Adrenal gland (tissue), 19 donors: ENCODE measurements at places on chromosomes 6 and 20.
A peak's percentile ranks its signal among the peaks of the same experiment; 100 is the strongest.

DNA sequence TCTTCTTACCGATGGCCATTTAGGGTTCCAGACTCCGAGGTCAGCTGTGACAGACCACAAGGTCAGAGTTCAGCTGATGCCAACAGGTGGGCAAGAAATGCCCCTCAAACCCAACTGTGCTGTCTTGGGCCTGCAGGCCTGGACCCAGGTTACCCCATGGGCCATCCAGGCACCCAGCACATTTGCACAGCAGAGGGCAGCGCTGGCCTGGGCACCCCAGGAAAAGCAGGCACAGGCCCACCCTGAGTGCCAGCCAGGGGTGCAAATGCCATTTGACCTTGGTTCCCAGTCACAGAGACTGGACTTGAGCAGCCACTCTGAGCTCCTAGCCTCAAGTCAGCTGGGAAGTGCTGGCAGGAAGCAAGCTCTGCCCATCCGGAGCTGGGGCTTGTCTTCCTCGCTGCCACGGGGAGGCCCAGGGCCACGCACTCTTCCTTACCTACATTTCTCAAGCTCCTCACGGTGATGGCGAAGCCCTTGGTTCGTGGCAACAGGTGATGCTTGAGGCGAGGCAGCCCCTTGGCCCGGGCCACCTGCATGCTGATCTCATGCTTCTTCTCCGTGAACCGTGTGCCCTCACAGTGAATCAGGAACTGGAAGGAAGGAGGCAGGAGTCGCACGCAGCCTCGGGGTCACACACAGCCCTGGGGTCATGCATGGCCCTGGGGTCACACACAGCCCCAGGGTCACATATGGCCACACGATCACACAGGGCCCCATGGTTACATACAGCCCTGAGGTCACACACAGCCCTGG lies 120.8 kb downstream of the AGPAT4 start:
- DNase-seq: no peak

- DNase-seq: no peak
These were observed 589.9 kb downstream of the PHF3 start for GRCh38 chr6:64225503-64225902.

- DNase-seq: no peak
These were observed 20.6 kb upstream of the VEGFA start for GRCh38 chr6:43749461-43749860.

DNA sequence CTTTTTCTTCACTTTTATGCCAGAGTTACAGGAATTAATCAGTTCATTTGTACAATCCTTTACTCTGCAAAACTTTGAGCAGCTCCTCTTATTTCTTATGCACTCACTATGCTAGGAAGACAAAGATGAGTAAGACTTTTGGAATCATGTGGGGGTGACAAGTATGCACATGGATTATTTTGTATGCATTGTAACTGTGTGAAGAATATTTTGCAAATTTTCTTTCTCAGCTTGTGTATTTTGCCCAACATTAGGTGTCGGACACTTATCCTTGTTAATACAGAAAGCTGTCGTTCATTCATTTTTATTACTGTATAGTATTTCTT lies 88.6 kb downstream of the PPP1R14C start:
- DNase-seq: no peak

DNA sequence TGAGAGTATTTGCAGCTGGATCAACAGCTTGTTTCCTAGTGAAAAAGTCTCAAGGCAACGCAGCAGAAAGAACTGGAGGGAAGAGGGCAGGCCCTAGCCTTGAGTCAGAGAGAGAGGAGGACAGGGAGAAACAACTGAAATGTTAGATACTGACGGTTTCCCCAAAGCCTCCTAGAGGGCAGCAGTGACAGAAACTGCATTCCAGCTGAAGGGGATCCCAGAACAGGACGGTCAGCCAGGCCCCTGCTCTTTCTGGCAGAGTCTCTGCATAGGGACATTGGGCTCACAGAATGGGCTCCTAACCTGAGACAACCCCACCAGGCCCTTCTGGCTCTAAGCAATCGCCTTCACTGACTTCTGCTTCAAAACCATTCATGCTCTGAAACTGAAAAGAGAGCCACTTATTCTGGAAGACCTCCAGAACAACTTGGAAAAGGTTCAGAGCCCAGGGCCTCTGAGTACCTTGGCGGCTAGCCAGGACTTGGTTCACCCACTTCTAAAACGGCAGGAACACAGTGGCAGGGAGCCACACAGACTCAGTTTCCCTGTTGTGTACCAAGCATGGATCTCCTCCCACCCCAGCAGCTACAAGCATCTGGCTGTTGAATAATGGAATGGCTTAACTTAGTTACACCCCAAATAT lies 72.9 kb downstream of the PSMB1 start:
- peak; percentile 22 for DNase-seq

DNA sequence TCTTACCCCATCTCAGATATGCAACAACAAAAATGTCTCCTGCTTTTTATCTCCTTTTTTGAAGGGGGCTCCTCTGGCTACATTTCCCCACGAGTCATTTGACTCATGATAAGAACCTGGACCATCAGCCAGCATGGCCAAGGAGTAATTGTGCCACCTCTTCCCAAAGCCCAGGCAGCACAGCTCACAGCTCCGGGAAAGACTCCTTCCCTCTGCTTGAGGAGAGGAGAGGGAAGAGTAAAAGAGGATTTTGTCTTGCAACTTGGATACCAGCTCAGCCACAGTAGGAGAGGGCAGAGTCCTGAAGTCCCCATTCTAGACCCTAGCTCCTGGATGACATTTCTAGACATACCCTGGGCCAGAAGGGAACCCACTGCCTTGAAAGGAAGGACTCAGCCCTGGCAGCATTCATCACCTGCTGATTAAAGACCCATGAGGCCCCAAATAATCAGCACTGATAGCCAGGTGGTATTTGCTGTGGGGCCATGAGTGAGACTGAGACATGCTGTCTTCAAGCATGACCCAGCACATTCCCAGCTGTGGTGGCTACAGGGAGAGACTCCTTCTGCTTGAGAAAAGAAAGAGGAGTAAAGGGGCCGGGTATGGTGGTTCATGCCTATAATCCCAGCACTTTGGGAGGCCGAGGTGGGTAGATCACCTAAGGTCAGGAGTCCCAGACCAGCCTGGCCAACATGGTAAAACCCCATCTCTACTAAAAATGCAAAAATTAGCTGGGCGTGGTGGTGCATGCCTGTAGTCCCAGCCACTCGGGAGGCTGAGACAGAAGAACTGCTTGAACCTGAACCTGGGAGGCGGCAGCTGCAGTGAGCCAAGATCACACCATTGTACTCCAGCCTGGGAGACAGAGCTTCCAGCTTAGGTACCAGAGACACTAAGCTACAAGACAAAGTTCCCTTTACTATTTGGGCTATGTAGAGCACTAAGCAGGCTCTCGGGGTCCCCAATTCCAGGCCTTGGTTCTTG lies 28.1 kb downstream of the NCOA6 start:
- no peak for DNase-seq
